ENCODE measurements at places on chromosomes 3 and 15.

- DNase-seq, result no peak
Observed at GRCh38 chr15:66565741-66566144, at the start of gene LCTL. LCTL (minus strand) TSS chr15:66565998; CDS start chr15:66565365, 633 bp downstream.

GRCh38 chr3:88997260-88997659 is 110.2 kb upstream of the EPHA3 start:
- no peak for DNase-seq

- DNase-seq, result no peak
Observed at GRCh38 chr3:12188328-12188648, 29.6 kb upstream of the TIMP4 start.

- no peak for DNase-seq
Observed at GRCh38 chr3:151962352-151962751, 88.9 kb downstream of the SUCNR1 start.

- no peak for DNase-seq
Observed at GRCh38 chr15:78715930-78716329, 74.9 kb upstream of the CHRNB4 start.

GRCh38 chr3:25564075-25564474 is 100.6 kb downstream of the TOP2B start:
- DNase-seq, result no peak

GRCh38 chr15:75352186-75353080 is 5.6 kb downstream of the NEIL1 start:
- DNase-seq, result no peak

- DNase-seq, result no peak
Observed at GRCh38 chr3:118102737-118103136, 931.9 kb downstream of the IGSF11 start.

- peak; percentile 42 for DNase-seq
Observed at GRCh38 chr3:134809427-134810051, 14.5 kb downstream of the EPHB1 start.

GRCh38 chr15:25368850-25369249 is 70.0 kb downstream of the UBE3A start:
- DNase-seq, result no peak

DNA sequence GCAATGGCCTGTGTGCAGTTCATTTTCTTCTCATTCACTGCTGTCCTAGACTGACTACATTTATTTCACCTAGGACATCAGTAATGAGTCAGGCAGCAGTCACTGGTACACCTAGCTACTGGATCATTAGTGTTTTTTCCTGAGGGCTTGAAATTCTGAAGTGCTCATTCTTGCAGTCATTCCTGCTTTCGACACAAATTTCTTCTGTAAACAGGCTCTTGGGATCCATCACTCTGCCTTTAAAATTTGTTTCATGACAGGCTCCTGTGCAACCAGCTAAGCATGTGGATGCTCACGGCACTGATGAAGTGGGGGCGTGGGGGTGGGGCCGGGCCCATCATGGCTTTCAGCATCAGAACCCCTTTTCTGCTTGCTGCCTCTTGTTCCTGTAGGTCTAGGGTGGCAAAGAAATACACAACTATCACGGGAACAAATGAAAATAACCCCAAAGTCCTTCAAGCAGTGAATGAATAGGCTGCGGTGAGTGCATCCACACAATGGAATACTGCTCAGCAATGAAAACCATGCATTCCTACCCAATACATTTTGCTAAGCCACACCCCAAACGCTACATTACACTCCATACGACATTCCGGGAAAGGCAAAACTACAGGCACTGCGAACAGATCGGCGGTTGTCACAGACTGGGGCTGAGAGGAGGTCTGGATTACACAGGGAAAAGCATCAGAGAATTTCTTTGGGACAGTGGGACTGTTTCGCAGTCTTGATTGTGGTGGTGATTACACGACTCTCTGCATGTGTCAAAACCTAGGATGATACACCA is 9.3 kb upstream of the MELTF start:
- DNase-seq, result no peak

DNA sequence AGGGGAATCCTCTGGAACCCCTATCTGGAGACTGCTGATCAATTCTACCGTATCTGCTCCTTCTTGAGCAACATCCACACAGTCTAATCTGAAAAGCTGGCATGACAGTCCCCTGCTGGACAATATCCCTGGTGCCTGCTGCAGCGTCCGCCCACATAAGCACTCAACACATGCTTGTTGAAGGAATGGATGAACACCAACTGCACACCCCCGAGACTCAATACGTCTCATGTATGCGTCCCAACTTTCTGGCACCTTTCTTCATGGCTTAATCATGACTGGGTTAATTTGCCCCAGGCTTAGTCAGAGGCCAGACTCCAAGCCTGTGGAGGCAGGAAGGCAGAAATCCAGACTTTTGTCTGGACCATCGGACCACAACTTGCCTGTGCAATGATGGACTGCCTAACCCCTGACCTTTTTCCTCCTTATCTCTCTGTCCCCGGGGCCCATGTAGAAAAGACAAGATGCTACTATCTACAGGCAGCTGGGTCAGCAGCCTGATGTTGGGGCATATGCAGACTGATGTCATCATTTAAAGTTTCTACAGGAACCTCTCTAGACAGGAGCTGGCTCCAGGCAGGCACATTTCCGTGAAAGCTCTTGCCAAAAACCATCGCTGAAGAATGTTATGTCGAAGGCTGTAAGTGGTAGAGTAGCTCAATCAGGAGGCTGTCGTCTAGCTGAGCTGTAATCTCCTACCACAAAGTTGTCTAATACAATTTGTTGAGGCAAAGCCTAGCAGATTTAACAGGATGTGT is 114.1 kb upstream of the TPM1 start:
- no peak for DNase-seq

DNA sequence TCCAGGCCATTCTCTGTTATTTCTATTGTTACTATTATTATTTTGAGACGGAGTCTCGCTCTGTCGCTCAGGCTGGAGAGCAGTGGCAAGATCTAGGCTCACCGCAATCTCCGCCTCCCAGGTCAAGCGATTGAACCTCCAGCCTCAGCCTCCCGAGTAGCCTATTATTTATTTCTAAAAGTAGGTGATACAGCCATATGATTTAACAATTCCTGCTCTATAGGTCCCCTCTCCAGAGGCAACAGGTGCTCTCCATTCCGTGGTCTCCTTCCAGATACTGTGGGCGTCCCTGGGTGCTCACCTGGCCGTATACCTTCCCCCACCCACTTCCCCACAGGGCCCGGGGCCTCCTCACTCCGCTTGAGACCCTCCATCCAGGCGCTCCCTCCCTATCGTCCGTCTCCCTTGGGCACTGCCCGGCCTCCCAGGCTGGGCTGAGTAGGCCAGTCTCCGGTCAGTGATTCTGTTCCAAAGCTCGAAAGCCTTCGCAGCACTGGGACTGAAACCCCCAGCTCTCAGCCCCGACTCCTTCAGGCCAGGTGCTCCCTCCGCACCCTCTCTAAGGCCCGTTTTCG is 708 bp upstream of the PTPN23 start:
- DNase-seq, result no peak
